Fibroblast of lung (primary cell): ENCODE measurements at places on chromosomes 16 and 17.

- DNase-seq: peak; percentile 89
Observed at GRCh38 chr17:75205037-75205792, at the start of gene NUP85. NUP85 (plus strand) TSS chr17:75205679; CDS start chr17:75205762, 83 bp downstream.

DNA sequence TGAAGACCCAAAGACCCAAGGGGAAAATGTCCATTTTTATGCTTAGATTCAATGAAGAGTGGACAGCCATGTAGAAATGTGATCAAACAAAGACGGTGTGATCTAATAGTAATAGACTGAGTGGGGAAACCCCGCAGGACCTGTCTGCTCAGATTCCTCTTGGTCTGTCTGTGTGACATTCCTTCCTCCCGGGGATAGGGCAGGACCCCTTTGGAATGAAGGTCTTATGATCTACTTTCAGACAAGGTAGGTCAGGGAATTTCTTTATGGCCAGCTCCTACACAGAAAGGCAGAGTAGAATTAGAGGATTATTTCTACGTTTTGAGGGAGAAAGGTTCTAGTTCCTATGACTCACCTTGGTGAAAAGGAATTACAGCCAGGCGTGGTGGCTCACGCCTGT is 267.6 kb downstream of the STX8 start:
- no peak for DNase-seq

DNA sequence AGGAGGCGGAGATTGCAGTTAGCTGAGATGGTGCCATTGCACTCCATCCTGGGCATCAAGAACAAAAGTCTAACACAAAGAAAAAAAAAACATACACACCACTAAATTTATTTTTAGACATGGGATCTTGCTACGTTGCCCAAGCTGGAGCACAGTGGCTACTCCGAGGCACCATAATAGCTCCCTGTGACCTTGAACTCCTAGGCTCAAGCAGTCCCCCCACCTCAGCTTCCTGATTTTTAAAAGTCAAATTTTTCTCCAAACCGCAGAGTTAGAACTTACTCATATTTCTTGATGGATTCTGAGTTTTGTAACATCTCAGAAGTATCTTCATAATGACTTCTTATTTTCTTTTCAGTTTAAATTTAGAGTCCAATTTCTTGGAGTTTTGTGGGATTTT is 3.4 kb downstream of the CMTM4 start:
- DNase-seq: no peak

DNA sequence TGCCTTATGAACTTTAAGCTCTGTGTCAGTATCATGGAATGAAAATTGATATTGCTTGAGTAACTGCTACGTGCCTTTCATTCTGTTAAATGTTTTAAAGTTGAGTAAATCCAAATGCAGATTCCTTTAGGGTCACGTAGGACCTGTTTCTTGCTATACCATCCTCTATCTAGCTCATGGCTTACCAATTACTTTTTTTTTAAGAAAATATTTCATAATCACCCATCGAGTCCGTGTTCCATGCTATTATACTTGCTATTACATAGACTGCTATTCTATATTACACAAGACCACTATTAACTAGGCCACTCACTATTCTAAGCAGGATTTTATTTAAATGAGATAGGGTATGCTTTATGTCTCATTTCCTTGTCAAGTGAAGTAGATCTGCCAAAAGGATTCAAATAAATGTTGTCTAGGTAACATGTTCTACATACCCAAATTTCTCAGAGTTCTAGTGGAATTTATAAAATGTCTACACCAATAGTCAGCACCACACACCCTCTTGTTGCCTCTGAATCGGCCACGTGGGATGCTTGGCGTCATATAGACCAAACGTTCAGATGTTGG is 11.9 kb downstream of the ANKFN1 start:
- DNase-seq: no peak

GRCh38 chr16:82651921-82652601 is 25.3 kb downstream of the CDH13 start:
- no peak for DNase-seq

DNA sequence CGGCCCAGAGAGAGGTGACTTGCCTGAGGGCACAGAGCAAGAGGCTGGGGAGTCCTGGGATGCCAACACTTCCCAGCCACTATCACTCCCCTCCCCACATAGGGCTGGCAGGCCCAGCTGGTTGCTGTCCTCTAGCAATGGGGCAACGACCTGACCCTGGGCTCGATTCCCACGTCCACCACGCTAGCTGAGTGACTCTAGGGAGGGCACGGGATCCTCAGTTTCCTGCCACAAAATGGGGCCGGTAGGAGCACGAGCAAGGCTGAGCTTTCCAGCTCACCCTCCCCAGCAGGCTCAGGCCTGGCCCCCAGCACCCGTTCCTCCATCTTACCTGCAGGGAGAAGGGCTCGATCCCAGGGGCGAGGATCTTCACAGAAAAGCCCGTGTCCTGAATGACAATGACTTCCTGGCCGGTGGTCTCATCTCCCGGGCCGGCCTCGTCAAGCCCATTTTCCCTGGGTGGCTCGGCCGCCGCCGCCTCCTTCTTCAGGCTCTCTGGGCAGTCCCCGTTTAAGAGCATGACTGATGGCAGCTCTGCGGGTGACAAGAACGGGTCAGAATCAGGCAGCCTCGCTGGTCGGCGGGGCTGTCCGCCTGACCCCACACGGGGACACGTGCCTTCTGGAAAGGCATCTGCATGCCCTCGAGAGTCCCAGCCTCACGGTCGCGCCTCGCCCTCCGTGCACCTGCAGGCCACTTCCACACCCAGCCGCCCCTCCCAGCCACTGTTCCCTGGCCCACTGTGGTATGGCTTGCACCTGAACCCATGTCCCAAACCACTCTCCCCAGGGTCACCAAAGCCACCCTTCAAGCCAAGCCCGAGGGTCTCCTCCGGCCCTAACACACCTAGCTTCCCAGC is 7.3 kb downstream of the CLUH start:
- DNase-seq: no peak

GRCh38 chr16:74586948-74587347 is 20.0 kb downstream of the GLG1 start:
- no peak for DNase-seq

- DNase-seq: no peak
Observed at GRCh38 chr16:82623241-82623640, 3.5 kb upstream of the CDH13 start.

- peak; percentile 56 for DNase-seq
Observed at GRCh38 chr17:79033741-79034501, 10.0 kb downstream of the C1QTNF1 start.

DNA sequence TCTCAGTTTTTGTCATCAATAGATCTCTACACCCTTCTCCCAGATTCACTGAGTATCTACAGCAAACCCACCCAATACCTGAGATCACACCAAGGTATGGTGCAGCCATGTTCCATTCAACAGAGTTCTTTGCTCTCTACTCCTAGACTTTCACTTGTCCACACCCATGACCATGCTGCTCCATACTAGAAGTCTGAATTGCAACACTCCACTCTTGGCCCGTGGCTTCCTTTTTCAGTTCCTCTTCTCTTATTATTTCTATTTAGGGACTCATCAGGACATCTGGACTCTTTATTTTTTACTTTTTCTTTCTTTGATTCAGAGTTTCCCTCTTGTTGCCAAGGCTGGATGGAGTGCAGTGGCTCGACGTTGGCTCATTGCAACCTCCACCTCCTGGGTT is 37.1 kb downstream of the YWHAE start:
- no peak for DNase-seq

- DNase-seq: no peak
Observed at GRCh38 chr17:57017625-57018024, 39.7 kb downstream of the SCPEP1 start.

GRCh38 chr16:67516296-67517154 is 12.1 kb upstream of the RIPOR1 start:
- peak; percentile 25 for DNase-seq

GRCh38 chr16:70591615-70592014 is 54.7 kb upstream of the IL34 start:
- no peak for DNase-seq

DNA sequence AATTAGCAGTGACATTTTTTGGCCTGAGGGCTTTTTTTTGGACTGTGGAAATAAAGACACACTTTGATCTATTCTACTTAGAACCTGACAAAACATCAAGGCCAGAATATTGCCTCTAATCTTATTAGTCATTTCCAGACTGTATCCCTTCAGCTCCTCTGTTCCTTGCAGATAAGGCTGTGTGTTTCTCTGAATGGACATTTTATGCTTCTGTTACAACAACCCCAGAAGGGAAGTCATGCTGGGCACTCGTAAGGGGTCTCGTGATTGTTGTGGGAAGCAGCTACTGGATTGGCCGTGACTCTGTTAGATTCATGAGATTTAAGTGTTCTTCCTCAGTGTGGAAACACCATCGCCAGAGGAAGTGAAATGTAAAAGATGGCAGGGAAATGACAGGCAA is 31.6 kb upstream of the HS3ST2 start:
- DNase-seq: no peak
